ENCODE measurements at places on chromosomes 11 and 22.

DNA sequence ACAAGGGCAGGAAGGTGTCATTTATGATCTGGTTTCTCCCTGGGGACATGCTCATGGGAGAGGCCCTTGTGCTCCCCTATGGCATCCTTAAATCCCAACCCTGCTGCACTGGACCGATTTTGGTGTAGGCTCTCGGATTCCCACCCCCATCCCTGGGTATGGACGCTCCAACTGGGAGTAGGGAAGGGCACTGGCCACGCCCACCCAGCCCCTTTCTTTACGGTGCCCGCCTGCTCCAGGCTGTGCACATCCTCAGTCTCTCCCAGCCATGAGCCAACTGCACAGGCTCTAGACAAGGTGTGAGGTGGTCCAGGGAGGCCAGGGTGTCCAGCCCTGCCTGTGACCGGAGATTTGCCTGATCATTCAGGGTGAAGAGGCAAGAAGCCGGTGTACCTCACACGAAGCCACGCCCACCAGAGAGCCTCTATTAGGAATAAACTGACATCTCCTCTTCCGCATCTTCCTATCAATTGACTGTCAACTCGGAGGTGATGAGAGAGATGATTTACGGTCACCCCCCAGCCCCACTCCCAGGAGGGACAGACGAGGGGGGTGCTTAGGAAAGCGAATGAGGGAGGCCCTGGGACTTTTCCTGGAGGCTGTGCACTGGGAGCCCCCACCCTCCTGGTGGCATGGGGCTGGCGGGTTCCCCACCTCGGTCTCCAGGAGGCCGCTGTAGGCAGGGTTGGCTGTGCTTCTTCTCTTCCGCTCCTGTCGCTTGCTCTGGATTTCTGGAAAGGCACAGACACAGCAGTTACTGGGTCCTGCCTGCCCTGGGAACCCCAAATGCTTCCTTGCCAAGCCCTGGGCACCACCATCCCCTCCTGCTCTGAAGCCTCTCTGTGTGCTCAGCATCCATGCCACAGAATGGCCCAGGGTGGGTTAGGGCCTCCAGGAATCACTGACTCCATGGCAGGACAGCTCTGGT lies 116.7 kb downstream of the PHF21B start:
- no peak for DNase-seq

- DNase-seq: no peak
Observed at GRCh38 chr11:57471496-57471895, 11.2 kb downstream of the RTN4RL2 start.

- peak; percentile 63 for DNase-seq
Observed at GRCh38 chr22:20205964-20206708, 55.3 kb upstream of the CCDC188 start.

DNA sequence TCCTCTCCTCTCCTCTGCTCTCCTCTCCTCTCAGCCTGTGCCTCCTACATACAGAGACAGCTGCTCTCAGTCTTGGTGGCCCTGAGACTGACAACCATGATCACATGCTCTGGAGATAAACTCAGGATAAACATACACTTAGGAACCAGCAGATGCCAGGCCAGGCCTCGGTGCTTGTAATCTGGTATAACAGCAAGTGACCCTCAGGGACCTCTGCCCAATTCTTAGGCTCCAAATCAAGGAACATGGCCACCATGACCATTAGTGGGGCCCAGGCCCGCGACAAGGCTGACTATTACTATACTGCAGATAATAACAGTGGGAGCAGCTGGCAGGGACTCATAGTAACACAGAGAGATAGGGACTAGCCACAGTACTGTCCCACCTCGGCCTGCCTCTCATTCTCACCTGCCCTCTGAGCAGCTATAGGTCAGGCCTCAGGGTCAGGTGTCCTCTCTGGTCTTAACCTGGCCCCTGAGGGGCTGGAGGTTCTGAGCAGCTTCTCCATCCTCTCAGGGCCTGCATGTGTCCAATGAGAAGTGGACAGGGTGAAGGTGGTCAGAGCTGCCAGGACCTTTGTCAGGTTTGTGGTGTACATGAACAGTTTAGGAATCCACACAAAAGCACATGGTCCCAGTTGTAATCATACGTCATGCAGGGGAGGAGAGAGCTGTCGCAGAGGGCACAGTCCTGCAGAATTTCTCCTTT lies 106.1 kb downstream of the GGTLC2 start:
- no peak for DNase-seq

GRCh38 chr11:122153746-122154145 lies 37.7 kb upstream of the BLID start:
- DNase-seq: no peak

DNA sequence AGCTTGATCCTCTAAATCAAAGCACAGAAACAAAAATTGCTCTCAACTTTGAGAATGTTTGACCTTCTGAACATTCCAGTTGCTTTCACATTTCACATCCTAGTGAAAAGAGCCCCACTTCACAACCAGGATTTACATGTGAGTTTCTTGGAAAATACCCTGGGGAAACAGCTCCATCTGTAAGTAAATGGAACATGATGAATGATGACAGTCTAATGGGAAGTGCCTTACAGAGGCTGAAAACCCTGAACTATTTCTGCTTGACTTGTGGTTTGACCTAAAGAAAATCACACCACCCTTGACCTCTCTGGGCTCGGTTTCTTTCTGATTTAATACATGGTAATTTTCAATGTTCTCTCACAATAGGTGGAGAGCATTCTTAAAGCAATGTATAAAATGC lies 499.4 kb upstream of the API5 start:
- no peak for DNase-seq

DNA sequence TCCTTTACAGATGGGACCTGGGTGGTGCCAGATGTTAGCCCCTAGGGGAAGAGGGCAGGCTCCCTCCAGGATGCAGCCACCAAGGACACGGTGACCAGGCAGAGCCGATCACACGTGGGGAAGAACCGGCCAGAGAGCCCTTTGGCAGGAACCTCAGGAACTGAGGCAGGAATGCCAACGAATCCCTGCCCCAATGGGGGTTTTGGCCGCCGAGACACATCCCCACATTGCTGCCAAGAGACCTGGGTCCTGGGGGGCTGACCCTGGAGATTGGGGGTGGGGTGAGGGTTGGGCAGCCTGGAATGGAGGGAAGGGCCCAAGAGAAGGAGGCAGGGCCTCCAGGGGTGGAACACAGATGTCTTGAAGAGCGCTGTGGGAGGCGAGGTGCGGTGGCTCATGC lies 28.7 kb upstream of the LMO1 start:
- no peak for DNase-seq

- peak; percentile 15 for DNase-seq
Observed at GRCh38 chr11:94521684-94522083, 9.4 kb downstream of the C11orf97 start.

DNA sequence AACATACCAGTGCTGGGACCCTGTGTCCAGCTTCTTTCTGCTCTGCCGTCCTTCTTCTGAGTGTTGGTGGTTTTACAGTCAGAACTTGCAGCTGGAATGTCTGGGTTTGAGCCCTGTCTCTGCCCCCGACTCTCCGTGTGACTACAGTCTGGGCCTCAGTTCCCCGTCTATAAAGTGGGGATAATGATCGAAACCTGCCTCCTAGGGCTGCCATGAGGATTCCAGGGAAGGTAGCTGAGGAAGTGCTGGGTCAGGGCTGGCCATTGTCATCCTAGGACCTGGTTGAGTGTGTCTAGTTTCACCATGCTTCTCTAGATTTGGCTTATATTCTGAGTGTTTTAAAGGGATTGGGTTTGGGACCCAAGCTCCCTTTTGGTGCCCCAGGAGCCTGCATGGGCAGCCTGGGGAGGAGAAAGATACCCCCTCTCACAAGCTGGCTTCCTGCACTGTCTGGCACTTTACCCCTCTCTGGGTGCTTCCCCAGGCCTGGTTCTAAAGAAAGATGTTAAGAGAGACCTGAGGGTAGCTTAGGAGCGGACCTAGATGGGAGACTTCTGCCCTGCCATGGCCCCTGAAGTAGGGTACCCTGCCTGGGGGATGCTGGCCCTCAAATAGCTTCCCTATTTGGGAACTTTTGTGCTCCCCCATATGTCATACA lies 49.9 kb downstream of the TSPAN18 start:
- no peak for DNase-seq

DNA sequence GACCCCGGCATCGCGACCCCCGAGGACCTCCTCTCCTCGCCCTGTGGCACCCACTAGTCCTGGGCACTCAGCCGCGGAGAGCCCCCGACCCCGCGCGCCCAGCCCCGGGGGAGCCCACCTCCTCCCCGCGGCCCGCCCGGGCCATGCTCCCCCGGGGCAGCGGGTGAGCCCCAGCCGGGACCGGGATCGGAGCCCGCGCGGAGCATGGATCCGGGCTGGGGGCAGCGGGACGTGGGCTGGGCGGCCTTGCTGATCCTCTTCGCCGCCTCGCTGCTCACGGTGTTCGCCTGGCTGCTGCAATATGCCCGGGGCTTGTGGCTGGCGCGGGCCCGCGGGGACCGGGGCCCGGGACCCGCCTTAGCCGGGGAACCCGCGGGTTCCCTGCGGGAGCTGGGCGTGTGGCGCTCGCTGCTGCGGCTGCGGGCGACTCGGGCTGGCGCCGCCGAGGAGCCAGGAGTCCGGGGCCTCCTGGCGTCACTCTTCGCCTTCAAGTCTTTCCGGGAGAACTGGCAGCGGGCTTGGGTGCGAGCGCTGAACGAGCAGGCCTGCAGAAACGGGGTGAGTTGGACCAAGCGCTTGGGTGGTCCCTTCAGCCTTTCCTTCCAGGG lies 498 bp downstream of the C2CD2L start:
- no peak for DNase-seq

GRCh38 chr11:34864424-34864823 lies 51.8 kb downstream of the APIP start:
- DNase-seq: no peak

DNA sequence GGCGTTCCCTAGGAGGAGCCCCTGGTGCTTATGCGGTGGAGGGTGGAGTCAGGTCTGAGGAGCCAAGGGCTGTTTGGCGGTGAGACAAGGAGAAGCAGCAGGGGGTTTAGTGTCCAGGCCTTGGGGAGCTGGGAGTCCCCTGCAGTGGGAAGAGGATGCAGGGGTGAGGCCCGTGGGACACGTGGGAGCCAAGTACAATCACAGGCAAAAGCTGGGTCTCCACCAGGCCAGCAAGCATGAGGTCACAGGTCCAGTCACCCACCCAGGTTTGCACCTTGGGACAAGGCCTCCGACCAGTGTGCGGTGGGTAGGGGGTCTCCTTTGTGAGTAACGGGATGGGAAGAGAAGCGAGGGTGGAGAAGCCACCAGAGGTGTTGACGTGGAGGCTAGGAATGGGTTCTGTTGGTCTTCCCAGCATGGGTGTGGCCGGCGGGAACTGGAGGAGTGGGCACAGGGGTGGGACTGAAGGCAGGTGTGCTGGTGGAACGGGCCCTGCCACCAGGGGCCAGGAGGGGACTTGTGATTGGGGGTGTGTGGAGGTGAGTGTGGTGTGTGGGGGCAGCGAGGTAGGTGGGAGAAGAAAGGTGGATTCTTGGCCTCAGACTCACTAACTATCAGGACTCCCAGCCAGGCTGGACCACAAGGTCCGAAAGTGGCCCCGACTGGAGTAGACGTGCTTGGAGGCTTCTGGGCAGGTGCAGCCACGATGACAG lies 953.6 kb downstream of the TBC1D22A start:
- no peak for DNase-seq

DNA sequence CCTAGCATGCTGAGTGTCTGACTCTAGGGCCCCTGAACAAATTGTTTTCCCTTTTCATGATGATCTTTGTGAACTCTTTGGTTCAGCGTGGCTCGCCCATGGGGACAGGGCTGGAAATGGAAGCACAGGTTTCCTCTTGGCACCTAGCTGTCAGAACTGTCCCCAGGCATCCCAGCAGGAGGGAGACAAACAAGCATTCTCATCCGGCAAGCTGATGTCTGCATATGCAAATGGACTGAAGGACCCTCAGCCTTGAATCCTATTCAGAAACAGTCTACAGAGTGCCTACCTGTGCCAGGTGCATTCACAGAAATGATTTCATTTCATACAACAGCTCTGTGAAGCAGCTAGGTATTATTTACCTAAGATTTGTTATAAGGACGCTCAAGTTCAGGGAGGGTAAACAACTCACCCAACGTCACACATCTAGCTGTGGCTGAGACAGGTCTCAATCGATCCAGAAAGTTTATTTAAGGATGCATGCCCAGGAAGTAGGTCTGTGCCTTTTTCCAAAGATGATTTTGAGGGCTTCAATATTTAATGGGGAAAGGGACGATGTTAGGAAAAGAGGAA lies 176.4 kb downstream of the KIRREL3 start:
- DNase-seq: no peak

GRCh38 chr11:16818284-16818683 lies 79.8 kb downstream of the C11orf58 start:
- DNase-seq: peak; percentile 39

- no peak for DNase-seq
Observed at GRCh38 chr22:42208362-42208761, 62.1 kb downstream of the TCF20 start.

- no peak for DNase-seq
Observed at GRCh38 chr11:1529774-1530173, 42.3 kb downstream of the DUSP8 start.

DNA sequence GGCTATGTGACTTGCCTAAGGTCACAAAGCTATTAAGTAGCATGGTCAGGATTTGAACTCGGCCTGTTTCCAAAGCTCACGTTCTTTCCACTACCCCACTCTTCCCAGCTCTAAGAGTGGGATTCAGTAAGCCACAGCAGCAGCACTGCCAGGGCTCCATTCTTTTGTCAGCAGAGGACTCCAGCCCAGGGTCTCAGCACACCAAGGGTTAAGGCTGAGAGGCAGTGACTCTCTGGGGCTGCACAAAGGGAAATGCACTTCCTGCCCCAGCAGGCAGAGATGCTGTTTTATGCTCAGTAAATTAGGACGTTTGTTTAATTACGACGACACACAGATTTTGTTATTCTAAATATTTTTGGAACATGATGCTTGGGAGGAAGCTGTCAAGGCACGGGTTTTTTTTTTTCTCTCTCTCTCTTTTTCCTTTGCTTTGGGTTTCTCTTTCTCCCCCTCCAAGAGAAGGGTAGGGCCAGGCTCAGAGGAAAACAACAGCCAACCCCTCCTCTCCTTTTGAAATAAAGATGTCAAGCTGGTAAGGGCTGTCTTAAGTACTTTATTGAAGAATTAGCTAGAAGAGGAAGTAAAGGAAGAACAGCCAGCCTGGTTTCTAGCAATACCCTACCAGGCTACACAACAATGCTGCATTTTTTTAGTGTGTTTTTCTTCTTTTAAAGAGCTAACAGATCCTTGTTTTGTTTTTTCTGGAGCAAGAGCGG lies 2.8 kb downstream of the MYH9 start:
- no peak for DNase-seq

- DNase-seq: no peak
Observed at GRCh38 chr11:70113801-70114200, 35.7 kb downstream of the ANO1 start.

GRCh38 chr22:43925433-43926348 lies 2.1 kb downstream of the PNPLA3 start:
- peak; percentile 53 for DNase-seq

DNA sequence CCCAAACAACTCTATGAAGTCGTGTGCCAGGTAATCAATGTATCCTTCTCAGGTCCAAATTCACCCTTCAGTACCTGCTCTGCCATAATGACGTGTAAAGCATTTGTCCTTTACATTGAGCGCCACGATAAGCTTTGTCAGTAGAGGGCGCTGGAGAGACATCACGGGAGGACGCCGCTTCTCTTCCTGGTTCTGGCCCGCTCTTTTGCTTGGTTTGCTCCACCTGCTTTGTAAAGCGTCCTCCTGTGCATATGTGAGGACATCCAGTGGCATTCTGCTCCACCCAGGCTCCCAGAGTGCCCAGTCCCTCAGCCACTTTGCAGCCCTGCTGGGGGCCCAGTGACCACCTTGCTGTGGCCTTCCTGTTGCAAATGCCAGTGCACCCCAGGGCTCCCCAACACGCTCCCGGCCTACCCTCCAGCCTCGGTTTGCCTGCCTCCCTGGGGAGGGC lies 61.1 kb downstream of the WT1 start:
- peak; percentile 63 for DNase-seq

- DNase-seq: no peak
Observed at GRCh38 chr11:9823439-9823838, 159.6 kb downstream of the SWAP70 start.

GRCh38 chr22:27801616-27802345 lies at the start of gene MN1:
MN1 (minus strand) TSS chr22:27801756; CDS start chr22:27800543, 1,213 bp downstream.
- DNase-seq: peak; percentile 62
